ENCODE measurements at places on chromosomes 6 and 20. TPM values are rescaled to one million over a fixed set of nuclear protein-coding genes. Genes with fewer than 3 reads are reported as not detected.

DNA sequence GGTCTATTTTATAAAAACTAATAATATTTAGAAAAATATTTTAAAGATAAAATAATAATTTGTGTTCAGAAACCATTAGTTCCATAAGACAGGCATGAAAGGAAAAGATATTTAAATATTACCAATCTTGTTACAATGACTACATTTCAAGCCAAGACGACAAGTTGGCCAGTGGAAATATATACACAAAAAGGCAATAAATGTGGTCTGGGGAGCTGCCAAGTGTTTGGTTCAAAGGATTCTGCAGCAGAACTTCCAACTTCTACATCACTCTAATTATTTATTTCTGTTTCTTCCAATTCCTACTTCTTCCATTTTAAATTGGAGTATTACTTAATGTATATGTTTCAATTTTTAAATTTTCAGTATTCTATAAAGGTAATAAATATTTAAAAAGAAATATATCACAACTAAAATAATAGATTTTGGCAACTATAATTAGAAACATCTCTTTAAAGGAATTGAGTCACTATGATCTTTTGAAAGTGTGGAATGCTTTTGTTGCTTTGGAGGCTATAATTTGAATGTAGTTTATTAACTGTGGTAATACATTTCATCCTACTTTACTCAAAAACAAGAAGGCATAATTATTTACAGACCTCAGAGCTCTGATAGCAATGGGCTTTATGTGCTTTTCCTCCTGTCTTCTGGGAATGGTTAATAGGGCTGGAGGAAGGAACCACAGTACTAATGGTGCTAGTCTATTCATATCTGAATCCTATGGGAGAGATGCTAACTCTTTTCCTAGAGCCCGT, 129.7 kb upstream of the FAM184A start:
- no peaks in the 10 kb centered on the region for H3K4me1 ChIP-seq
- H3K36me3 ChIP-seq: peaks cover 2% of the 10 kb centered on the region
- no peak overlapping the region for H3K4me3 ChIP-seq

DNA sequence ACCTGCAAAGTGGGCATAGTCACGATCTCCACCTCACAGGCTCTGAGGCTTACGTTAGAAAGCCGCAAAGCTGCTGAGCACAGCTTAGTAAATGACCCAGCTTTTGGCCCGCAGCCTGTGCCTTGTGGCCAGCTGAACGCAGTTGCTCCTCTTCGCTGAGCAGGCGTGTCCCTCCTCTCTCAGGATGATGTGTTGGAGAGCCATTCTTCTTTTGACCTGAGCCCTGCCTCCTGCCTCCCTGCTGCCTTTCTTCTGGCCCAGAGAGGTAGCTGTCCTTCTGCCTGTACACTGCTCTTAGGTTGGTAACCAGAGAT, 47.6 kb upstream of the MYL9 start:
- no peak for DNase-seq
- peaks cover 30% of the 10 kb centered on the region for H3K36me3 ChIP-seq
- H3K27me3 ChIP-seq: no peaks in the 10 kb centered on the region
- H3K27ac ChIP-seq: peak overlapping the region; percentile 2
- peaks cover 24% of the 10 kb centered on the region for H3K4me1 ChIP-seq

DNA sequence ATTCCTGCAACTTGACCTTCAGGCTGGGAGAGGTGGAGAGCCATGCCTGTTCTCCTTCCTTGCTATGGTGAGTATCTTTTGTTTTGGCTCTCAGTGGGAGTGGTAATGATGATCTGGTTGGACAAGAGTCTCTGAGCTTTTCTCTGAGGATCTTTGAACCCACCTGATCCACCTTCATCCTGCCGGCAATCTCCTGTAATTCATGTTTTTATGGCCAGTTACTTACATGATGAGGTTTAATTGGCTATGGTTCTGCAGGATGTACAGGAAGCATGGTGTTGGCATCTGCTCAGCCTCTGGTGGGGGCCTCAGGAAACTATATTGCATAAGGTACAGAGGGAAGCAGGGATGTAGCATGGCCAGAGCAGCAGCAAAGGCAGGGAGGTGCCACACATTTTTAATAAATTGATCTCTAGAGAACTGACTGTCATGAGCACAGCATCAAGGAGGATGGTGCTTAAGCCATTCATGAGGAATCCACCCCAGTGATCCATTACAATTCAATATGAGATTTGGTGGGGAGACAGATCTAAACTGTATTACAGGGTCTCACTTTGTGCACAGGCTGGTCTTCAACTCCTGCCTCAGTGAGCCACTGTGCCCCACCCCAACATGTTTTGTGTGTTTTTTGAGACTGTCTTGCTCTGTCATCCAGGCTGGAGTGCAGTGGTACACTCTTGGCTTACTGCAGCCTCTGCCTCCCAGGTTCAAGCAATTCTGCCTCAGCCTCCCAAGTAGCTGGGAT, 10.0 kb downstream of the HSPA1B start:
- peak overlapping the region; percentile 97 for H3K27ac ChIP-seq
- peaks cover 32% of the 10 kb centered on the region for H3K36me3 ChIP-seq
- DNase-seq: no peak
- peaks cover 38% of the 10 kb centered on the region for H3K4me1 ChIP-seq

GRCh38 chr20:46895906-46896242, 1.2 kb downstream of the EYA2 start:
- no peak for DNase-seq
- no peaks in the 10 kb centered on the region for H3K36me3 ChIP-seq
- H3K4me3 ChIP-seq: no peak overlapping the region
- no peak overlapping the region for H3K27ac ChIP-seq
- H3K27me3 ChIP-seq: peaks cover 9% of the 10 kb centered on the region

GRCh38 chr6:44645276-44645675, 257.8 kb downstream of the CDC5L start:
- H3K36me3 ChIP-seq: no peaks in the 10 kb centered on the region
- DNase-seq: no peak
- H3K27me3 ChIP-seq: no peaks in the 10 kb centered on the region
- H3K4me3 ChIP-seq: no peak overlapping the region

DNA sequence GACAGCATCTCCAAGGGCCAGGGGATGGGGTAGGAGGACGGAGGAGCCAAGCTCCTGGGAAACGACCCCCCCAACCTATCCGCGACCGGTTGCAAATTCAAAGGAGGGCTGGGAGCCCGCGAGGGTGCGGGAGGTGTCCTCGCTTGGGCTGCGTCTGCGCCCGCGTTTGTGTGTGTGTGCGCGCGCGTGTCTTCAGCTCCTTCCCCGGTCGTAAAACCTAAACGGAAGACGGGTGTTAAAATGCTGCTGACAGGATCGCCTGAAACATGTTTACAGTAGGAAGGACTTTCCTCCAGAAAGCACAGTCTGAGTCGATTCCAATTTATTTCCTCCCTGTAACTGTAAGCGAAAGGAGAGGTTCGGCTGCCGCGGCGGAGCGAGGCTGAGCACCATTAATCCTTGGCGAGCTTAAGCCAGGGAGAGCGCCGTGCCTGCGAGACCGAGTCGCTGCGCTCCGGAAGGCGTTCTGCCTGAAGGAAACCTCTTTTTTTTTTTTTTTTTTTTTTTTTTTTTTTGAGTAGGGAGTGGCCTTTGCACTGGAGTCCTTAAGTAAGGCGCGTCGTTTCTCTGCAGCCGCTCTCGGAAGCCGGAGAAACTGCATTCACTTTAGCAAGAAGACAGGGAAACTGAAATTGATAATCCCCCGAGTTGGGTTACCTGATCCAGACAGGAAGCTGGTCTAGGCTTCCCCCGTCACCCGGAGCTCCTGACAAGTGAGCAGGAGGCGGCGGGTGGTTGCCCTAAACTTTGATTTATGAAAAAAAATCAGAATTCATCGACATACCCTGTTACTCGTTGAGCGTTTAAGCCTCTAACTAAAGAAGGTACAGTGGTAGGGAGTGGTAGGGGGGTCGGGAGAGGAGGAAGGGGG, 4.8 kb upstream of the SOX4 start:
- peak overlapping the region; percentile 89 for H3K4me3 ChIP-seq
- DNase-seq: peak; percentile 6
- peaks cover 32% of the 10 kb centered on the region for H3K4me1 ChIP-seq
- peaks cover 20% of the 10 kb centered on the region for H3K27me3 ChIP-seq
- no peak overlapping the region for H3K27ac ChIP-seq

DNA sequence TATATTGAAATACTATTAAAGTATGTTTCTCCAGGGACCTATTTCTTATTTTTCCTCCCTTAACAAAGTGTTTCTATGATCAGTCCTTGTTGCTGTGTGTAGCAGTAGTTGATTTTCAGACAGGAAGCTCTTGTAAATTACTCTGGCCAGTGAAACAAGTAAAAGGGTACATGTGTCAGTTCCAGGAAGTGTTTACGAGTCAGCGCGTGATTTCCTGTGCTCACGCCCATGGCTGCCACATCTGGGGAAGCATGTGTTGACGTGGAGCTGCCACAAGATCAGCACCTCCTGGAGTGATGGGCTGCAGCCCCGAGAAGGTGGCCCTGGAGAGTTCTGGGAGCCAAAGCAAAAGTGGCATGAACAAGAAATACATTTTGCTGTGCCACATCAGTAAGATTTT, 38.6 kb upstream of the GGTLC1 start:
- DNase-seq: peak; percentile 35
- H3K27me3 ChIP-seq: no peaks in the 10 kb centered on the region
- H3K4me1 ChIP-seq: peaks cover 14% of the 10 kb centered on the region
- peak overlapping the region; percentile 56 for H3K4me3 ChIP-seq
- no peaks in the 10 kb centered on the region for H3K36me3 ChIP-seq

GRCh38 chr6:6614096-6614982, 25.8 kb downstream of the LY86 start:
- peak overlapping the region; percentile 59 for H3K4me3 ChIP-seq
- H3K27me3 ChIP-seq: no peaks in the 10 kb centered on the region
- H3K36me3 ChIP-seq: no peaks in the 10 kb centered on the region
- H3K4me1 ChIP-seq: peaks cover 36% of the 10 kb centered on the region
- H3K27ac ChIP-seq: peak overlapping the region; percentile 58

DNA sequence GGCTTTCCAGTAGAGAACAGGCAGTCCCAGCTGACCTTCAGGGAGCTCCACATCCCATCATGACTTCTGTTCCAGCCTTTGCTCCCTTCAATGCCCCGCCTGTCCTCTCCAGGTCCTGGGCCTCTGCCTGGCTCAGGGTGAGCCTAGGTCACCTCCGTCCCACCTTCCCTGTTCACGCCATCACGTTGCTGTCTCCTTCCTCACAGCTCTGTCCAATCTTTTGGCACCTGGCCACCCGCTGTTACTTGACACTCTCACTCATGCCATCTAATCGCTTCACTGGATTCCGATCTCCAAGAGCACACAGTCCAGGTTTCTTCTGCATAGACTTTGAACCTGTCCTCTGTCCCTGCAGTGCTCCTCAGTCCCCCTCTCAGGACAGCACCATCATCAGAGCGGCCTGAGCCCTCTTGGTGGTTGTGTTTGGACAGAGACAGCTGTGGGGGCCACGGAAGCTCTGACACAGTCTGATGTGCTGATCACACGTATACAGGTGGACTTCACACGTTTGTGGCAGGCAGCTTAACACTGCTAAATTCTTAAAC, 34.7 kb upstream of the TIAM2 start:
- no peaks in the 10 kb centered on the region for H3K27me3 ChIP-seq
- no peak overlapping the region for H3K4me3 ChIP-seq
- no peak for DNase-seq
- H3K36me3 ChIP-seq: no peaks in the 10 kb centered on the region
- H3K4me1 ChIP-seq: no peaks in the 10 kb centered on the region
- no peak overlapping the region for H3K27ac ChIP-seq

DNA sequence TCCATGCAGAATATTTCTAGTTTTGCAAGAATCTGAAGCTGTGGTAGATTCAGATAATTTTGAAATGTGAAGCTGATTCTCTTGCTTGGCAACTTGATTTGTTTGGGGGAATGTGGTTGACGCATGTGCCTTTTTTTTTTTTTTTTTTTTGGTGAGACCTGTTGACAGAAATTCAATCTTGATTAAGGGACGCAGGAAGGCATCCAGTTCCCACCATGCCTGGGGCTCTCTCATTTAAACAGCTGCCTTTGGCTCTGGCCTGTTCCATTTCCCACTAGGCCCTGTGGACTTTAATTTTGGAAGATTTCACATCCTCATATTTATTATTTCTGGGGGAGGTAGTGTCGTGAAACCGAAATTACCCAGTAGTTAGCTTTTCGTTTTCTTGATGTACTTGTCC, 8.6 kb downstream of the TPX2 start:
- no peak overlapping the region for H3K4me3 ChIP-seq
- peaks cover 5% of the 10 kb centered on the region for H3K4me1 ChIP-seq
- H3K27ac ChIP-seq: no peak overlapping the region
- DNase-seq: no peak
- H3K27me3 ChIP-seq: no peaks in the 10 kb centered on the region
- H3K36me3 ChIP-seq: no peaks in the 10 kb centered on the region

The C2 gene
- 1.3 TPM for total RNA-seq

The ENPP4 gene
- 4.5 TPM for total RNA-seq

The SULF2 gene
- not detected for total RNA-seq

The SCAND1 gene
- total RNA-seq: 83.3 TPM

The CLDN20 gene
- not detected for total RNA-seq

All from CD4-positive, CD25-positive, alpha-beta regulatory T cell (primary cell).